ENCODE measurements at places on chromosomes 6 and 20.
A peak's percentile ranks its signal among the peaks of the same experiment; 100 is the strongest.

GRCh38 chr20:48837014-48837413, 9.2 kb upstream of the PREX1 start:
- no peaks in the 10 kb centered on the region for H3K36me3 ChIP-seq
- DNase-seq: no peak
- peaks cover 5% of the 10 kb centered on the region for H3K4me1 ChIP-seq
- H3K27ac ChIP-seq: no peak overlapping the region
- H3K27me3 ChIP-seq: no peaks in the 10 kb centered on the region
- H3K4me3 ChIP-seq: no peak overlapping the region

GRCh38 chr6:145967549-145967948, 3.4 kb upstream of the SHPRH start:
- no peak for DNase-seq
- H3K4me1 ChIP-seq: peaks cover 12% of the 10 kb centered on the region
- no peaks in the 10 kb centered on the region for H3K27me3 ChIP-seq
- no peak overlapping the region for H3K4me3 ChIP-seq
- no peaks in the 10 kb centered on the region for H3K36me3 ChIP-seq

DNA sequence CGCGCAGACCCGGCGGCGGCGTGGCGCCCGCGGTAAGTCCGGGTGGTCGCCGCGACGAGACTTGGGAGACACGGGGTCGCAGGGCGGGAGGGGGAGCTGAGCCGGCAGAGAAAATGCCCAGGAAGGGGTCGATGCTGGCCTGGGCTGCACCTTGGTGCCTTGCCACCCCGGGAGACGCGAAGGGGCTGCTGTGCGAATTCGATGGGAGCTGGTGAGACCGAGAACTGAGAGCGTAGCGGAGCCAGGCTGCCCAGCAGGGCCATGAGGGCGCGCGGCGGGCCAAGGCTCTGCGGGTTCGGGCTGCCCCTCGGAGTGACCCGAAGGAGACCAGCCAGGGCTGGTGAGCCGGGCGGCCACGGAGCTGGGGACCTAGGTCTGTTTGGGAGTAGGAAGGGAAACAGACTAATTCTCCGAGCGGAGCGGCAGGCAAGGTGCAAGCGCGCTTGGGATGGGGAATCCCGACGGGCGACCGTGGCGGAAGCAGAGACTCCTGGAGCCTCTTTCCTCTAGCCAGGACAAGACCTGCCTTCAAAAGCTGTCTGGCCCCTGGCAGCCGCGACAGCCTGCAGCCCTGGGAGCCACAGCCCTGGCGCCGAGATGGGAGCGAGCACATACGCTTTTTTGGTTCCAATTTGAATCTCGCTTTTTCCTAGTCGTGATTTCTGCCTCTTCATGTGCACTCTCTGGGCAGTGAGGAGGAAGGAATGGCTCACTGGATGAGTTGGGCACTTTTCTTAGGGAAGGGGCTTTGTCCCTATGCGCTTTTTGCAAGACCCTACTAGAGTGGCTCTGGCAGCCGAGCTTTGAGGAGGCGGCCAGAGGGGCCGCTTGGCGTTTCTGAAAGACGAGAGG, 691 bp downstream of the SYNDIG1 start:
- no peak for DNase-seq
- H3K4me1 ChIP-seq: peaks cover 3% of the 10 kb centered on the region
- peak overlapping the region; percentile 49 for H3K4me3 ChIP-seq
- no peak overlapping the region for H3K27ac ChIP-seq
- H3K36me3 ChIP-seq: no peaks in the 10 kb centered on the region
- H3K27me3 ChIP-seq: peaks cover 12% of the 10 kb centered on the region

DNA sequence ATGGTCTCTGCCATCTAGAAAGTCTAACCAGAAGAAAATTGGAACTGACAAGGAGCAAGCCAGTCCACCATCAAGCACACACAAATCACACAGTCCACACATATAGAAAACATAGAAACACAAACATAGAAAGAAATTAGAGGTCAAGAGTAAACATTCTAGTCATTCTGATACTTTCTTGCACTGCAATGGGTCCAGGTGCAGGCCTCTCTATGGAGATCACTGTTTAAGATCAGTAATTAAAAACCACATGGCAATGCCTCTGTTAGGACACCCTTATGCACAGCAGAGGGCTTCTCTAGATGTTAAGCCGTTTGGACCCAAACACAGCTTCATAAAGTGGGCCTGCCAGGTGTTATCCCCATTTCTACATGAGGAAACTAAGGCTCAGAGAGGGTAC, 42.8 kb upstream of the SLC22A23 start:
- no peak for DNase-seq
- no peak overlapping the region for H3K4me3 ChIP-seq
- H3K4me1 ChIP-seq: no peaks in the 10 kb centered on the region
- no peak overlapping the region for H3K27ac ChIP-seq
- no peaks in the 10 kb centered on the region for H3K27me3 ChIP-seq
- H3K36me3 ChIP-seq: no peaks in the 10 kb centered on the region

- H3K36me3 ChIP-seq: no peaks in the 10 kb centered on the region
- no peaks in the 10 kb centered on the region for H3K27me3 ChIP-seq
- DNase-seq: no peak
- no peak overlapping the region for H3K27ac ChIP-seq
Measured at GRCh38 chr6:126072172-126072571, 85.8 kb downstream of the TRMT11 start.

GRCh38 chr6:42043787-42044475, 6.4 kb upstream of the TAF8 start:
- peak; percentile 95 for DNase-seq
- H3K4me1 ChIP-seq: peaks cover 94% of the 10 kb centered on the region
- H3K27ac ChIP-seq: peak overlapping the region; percentile 93
- peak overlapping the region; percentile 37 for H3K4me3 ChIP-seq
- H3K27me3 ChIP-seq: no peaks in the 10 kb centered on the region
- no peaks in the 10 kb centered on the region for H3K36me3 ChIP-seq

- no peak overlapping the region for H3K27ac ChIP-seq
- DNase-seq: no peak
- no peaks in the 10 kb centered on the region for H3K36me3 ChIP-seq
- H3K4me3 ChIP-seq: no peak overlapping the region
Measured at GRCh38 chr20:62485062-62485700, 9.4 kb upstream of the GATA5 start.

DNA sequence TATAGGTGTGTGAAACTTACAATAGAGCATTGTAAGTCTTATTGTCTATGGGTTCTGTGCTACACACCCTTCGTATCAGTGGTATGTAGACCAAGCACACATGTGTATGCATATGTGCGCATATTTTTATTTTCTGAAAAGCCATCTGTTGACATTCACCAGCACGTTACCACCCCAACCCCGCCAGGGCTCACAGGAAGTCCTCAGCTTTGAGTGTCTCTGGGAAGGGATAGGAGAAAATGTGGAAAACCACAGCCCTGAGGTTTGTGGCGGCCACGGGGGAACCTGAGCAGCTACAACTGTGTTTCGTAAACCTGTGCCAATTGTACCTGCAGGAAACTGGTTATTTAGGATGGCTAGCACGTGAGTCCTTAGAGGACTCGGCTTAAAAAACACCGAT, 123.3 kb upstream of the PHACTR3 start:
- no peaks in the 10 kb centered on the region for H3K4me1 ChIP-seq
- H3K27ac ChIP-seq: no peak overlapping the region
- H3K4me3 ChIP-seq: no peak overlapping the region
- no peaks in the 10 kb centered on the region for H3K27me3 ChIP-seq
- DNase-seq: no peak

DNA sequence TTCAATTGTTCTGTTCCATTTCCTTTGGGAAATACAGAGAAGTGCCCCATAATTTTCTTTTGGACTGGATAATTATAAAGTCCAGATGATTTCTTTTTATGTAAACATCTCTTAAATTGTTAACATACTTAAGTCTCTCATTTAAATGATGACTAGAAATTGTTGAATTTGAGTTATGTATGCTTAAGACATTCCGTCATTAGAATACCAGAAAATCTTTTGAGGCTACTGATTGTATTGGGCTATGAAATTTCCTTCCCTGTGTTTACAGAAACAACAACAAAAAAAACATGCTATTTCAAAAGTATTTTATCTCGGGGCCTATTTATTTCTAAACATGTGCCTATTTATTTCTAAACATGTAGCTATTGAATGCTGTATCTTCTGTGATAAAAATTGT, 125.4 kb downstream of the SH3BGRL2 start:
- no peaks in the 10 kb centered on the region for H3K27me3 ChIP-seq
- no peaks in the 10 kb centered on the region for H3K4me1 ChIP-seq
- H3K4me3 ChIP-seq: no peak overlapping the region
- DNase-seq: no peak
- H3K36me3 ChIP-seq: no peaks in the 10 kb centered on the region

- no peaks in the 10 kb centered on the region for H3K27me3 ChIP-seq
- H3K27ac ChIP-seq: no peak overlapping the region
- H3K4me3 ChIP-seq: no peak overlapping the region
- no peaks in the 10 kb centered on the region for H3K36me3 ChIP-seq
- no peaks in the 10 kb centered on the region for H3K4me1 ChIP-seq
Measured at GRCh38 chr6:106125925-106126435, 39.8 kb downstream of the PRDM1 start.

DNA sequence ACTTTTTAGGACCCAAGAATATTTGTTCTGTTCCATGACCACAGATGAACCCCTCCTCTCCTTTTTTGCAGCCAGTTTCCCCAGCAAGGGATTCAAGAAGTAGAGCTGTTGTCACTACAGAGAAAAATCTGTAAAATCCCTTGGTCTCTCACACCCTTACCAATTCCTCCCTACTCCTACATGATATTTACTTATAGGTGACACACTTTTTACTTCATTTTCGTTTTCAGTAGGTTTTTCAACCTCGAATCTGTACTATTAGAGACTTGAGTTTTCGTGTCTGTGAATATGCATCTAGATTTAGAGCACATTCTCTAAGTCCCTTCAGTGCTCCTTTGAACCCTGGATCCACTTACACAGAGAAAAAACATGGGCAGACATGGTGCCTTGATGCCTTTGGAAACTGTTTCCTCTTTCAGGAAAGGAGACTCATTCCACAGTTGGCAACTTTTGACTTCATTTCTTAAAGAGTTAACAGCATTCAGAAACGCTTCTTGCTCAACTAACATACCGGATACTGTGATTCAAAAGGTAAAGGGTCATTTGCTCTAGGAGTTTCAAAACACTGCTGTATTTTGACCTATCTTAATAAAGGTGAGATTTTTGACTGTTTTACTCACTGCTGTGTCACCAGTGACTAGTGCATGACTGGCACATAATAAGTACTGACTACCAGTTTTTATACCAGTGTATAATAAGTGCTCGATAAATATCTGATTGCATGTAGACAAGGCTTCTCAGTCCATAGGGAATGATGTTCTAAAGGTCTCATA, 50.6 kb downstream of the LAMA4 start:
- no peaks in the 10 kb centered on the region for H3K27me3 ChIP-seq
- H3K4me1 ChIP-seq: peaks cover 79% of the 10 kb centered on the region
- no peak for DNase-seq
- H3K27ac ChIP-seq: peak overlapping the region; percentile 68
- no peak overlapping the region for H3K4me3 ChIP-seq

GRCh38 chr6:56510984-56511531, 131.6 kb downstream of the DST start:
- H3K4me1 ChIP-seq: peaks cover 94% of the 10 kb centered on the region
- no peaks in the 10 kb centered on the region for H3K27me3 ChIP-seq
- peaks cover 48% of the 10 kb centered on the region for H3K36me3 ChIP-seq
- no peak overlapping the region for H3K4me3 ChIP-seq
- DNase-seq: no peak
- H3K27ac ChIP-seq: peak overlapping the region; percentile 78

DNA sequence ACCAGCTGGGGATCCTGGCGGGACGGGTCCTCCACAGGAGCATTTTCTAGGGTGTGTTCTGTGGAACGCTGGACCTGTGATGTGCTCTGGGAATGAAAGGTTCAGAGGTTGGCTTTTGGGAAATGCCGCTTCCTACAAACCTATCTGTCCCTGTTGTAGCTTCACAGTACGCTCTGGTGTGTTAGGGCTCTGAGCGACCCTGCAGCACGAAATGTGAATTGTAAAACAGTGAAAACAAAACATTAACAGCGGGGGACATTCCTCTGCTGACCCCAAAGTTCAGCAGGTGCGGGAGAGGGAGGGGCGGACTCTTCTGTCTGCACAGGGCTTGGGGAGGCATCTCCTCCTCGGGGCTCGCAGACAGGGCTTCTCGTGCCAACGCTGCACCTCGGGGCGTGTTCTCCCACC, 155.9 kb downstream of the NRN1 start:
- peak overlapping the region; percentile 57 for H3K4me3 ChIP-seq
- no peaks in the 10 kb centered on the region for H3K36me3 ChIP-seq
- H3K27ac ChIP-seq: no peak overlapping the region
- peaks cover 13% of the 10 kb centered on the region for H3K4me1 ChIP-seq

GRCh38 chr20:18686696-18687095, 98.8 kb downstream of the DTD1 start:
- no peak for DNase-seq
- H3K4me3 ChIP-seq: no peak overlapping the region
- no peak overlapping the region for H3K27ac ChIP-seq
- H3K4me1 ChIP-seq: no peaks in the 10 kb centered on the region
- H3K36me3 ChIP-seq: no peaks in the 10 kb centered on the region

- peaks cover 49% of the 10 kb centered on the region for H3K27me3 ChIP-seq
- H3K36me3 ChIP-seq: no peaks in the 10 kb centered on the region
- no peaks in the 10 kb centered on the region for H3K4me1 ChIP-seq
- no peak overlapping the region for H3K27ac ChIP-seq
- H3K4me3 ChIP-seq: no peak overlapping the region
- DNase-seq: peak; percentile 91
Measured at GRCh38 chr20:58721951-58722778, 29.6 kb downstream of the NPEPL1 start.

GRCh38 chr6:116971959-116972358, 94.9 kb downstream of the RFX6 start:
- no peaks in the 10 kb centered on the region for H3K27me3 ChIP-seq
- H3K4me1 ChIP-seq: no peaks in the 10 kb centered on the region
- no peak overlapping the region for H3K27ac ChIP-seq
- no peak for DNase-seq
- H3K36me3 ChIP-seq: no peaks in the 10 kb centered on the region

DNA sequence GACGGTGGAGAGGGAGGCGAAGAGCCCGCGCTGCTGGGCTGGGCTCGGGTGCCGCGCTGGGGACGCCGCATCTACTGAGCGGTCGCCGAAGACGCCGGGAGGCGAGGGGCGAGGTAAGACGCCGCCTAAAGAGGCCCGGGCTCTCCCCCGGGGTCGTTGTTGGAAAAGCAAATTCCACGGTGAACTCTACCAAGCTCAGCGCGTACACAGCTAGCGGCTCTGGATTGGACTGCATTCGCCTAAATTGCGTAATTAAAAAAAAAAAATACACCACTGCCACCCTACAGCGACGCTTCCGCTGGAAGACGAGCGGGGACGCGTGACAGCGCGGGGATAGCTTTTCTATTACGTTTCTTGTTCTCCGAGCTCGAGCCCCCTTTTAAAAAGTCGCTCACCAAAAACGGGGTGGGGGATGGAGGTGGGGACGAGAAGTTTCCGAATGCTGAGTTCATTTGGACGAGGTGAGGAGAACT, 92.0 kb upstream of the PRDM1 start:
- H3K27ac ChIP-seq: peak overlapping the region; percentile 56
- H3K27me3 ChIP-seq: peaks cover 52% of the 10 kb centered on the region
- peak overlapping the region; percentile 56 for H3K4me3 ChIP-seq
- no peaks in the 10 kb centered on the region for H3K36me3 ChIP-seq
- DNase-seq: no peak

Measured in esophagus muscularis mucosa (tissue), 4 donors.